CD14-positive monocyte (primary cell): ENCODE measurements at places on chromosomes 6 and 20. TPM values are rescaled to one million over a fixed set of nuclear protein-coding genes. Genes with fewer than 3 reads are reported as not detected.

CGA gene
- not detected in 2 replicates for polyA plus RNA-seq

HLA-F gene
- polyA plus RNA-seq, result 816 and 1,068 TPM in 2 replicates

GRCh38 chr6:32447932-32448331, 8.2 kb downstream of the HLA-DRA start:
- no peaks in the 10 kb centered on the region for H3K27me3 ChIP-seq
- no peak overlapping the region for H3K4me3 ChIP-seq
- peaks cover 24% of the 10 kb centered on the region for H3K36me3 ChIP-seq
- no peak for DNase-seq

GRCh38 chr6:42084889-42085288, 34.6 kb downstream of the TAF8 start:
- no peaks in the 10 kb centered on the region for H3K27me3 ChIP-seq
- no peak overlapping the region for H3K27ac ChIP-seq
- DNase-seq, result no peak
- H3K4me3 ChIP-seq, result no peak overlapping the region

- H3K36me3 ChIP-seq, result no peaks in the 10 kb centered on the region
- DNase-seq, result no peak
- H3K27me3 ChIP-seq, result no peaks in the 10 kb centered on the region
- H3K4me1 ChIP-seq, result peaks cover 6% of the 10 kb centered on the region
- no peak overlapping the region for H3K4me3 ChIP-seq
These were observed 126.2 kb downstream of the RNF144B start for GRCh38 chr6:18513253-18513798.

GRCh38 chr6:11224252-11224965, 8.1 kb downstream of the NEDD9 start:
- no peaks in the 10 kb centered on the region for H3K36me3 ChIP-seq
- H3K27ac ChIP-seq, result peak overlapping the region; percentile 29
- DNase-seq, result no peak
- H3K4me3 ChIP-seq, result no peak overlapping the region
- peaks cover 35% of the 10 kb centered on the region for H3K4me1 ChIP-seq

DNA sequence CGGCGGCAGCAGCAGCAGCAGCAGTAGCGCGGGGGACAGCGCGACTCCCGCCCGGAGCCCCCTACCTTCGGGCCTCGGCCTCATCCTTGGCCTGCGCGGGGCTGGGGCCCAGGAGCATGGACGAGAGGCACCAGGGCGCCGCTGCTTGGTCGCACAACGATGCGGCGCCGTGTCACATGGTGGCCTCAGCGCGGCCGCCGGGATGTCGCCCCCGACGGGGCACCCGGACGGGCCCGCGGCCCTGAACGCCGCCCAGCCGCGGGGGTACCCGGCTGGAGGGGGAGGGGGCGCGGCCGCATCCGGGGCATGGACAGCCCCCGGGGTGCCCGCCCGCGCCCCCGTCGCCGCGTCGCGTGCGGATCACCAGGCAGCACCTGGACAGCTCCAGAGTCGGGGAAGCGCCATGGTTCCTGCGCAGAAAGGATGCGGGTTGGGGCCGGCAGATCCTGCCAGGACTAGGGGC, 57.1 kb downstream of the CDH22 start:
- H3K27me3 ChIP-seq, result peaks cover 66% of the 10 kb centered on the region
- no peak overlapping the region for H3K4me3 ChIP-seq
- no peak overlapping the region for H3K27ac ChIP-seq
- no peak for DNase-seq
- H3K4me1 ChIP-seq, result no peaks in the 10 kb centered on the region
- H3K36me3 ChIP-seq, result no peaks in the 10 kb centered on the region
